T1000 (cell line): ENCODE measurements at places on chromosomes 3 and 15.

GRCh38 chr3:158098834-158099424 is 7.3 kb downstream of the SHOX2 start:
- DNase-seq = no peak

GRCh38 chr15:33671456-33671855 is 296.8 kb upstream of the CHRM5 start:
- DNase-seq = no peak

- no peak for DNase-seq
These were observed 86.9 kb downstream of the SEMA5B start for GRCh38 chr3:122940628-122941086.

- no peak for DNase-seq
These were observed 16.4 kb downstream of the ZNF654 start for GRCh38 chr3:88075497-88075896.

DNA sequence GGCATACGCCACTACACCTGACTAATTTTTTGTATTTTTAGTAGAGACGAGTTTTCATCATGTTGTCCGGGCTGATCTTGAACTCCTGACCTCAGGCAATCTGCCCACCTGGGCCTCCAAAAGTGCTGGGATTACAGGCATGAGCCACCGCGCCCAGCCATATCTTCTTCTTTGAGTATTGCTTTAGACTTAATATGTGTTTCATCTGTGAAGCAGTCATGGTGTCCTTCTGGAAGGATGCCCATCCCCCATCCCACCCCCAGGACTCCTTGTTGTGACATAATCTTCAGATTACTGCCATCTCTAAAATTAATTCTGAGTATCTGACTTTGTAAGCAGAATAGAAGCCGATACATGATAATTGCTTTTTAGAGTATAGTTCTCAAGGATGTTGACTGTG is 57.7 kb downstream of the KLHL25 start:
- no peak for DNase-seq

- DNase-seq = peak; percentile 20
These were observed 186.9 kb downstream of the KLHL25 start for GRCh38 chr15:85607842-85608241.

- DNase-seq = no peak
These were observed 67.8 kb downstream of the DHX30 start for GRCh38 chr3:47870702-47871260.

DNA sequence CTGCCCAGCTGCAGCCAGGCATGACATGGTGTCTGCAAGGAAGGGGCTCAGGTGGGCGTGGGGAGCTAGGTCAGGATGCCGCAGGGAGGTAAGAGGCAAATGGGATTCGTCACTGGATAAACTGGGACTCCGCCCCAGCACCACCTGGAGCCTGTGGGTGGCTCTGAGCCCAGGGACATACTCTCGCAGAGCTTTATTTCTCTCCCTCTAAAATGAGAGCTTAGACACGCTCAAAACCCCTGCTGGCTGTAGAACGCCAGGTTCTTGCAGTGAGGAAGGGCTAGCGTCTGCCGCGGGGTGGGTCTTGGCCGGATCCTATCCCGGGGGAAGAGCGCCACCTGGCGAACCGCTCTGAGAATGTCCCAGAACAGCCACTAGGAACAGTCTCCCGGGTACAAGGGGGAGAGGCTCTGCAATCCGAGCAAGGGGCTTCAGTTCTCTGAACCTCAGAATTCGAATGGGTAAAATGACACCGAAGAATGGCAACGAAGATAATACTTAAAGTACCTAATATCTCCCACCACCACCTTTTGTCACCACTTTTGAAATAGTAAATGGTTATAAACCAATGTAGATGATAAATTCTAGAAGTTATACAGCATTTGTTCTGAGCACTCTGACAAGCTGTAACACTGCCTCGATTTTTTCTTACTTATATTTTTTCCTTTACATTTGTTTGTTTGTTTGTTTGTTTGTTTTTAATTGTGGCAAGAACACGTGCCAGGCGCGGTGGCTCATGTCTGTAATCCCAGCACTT is 53.2 kb upstream of the SRGAP3 start:
- DNase-seq = peak; percentile 64

DNA sequence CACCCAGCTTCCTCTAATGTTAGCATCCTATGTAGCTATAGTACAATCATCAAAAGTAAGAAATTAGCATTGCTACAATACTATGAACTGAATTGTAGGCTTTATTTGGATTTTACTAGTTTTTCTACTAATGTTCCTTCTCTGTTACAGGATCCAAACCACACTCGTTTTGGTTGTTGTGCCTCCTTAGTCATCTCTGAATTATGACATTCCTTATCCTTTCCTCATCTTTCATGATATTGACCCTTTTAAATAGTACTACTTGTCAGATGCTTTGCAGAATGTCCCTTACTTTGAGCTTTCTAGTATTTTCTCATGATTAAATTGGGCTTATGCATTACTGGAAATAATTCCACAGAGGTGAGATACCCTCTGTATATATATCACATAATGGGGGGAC is 265.4 kb downstream of the VPS13C start:
- no peak for DNase-seq

- no peak for DNase-seq
These were observed 474.3 kb downstream of the NR2F2 start for GRCh38 chr15:96804754-96805153.

GRCh38 chr3:26838026-26838425 is 215.5 kb downstream of the LRRC3B start:
- no peak for DNase-seq
